GM23248 (cell line): ENCODE measurements at places on chromosomes 4 and X. TPM values are rescaled to one million over a fixed set of nuclear protein-coding genes. Genes with fewer than 3 reads are reported as not detected.

PRDM8 gene
- 4.4 and 7.0 TPM in 2 replicates for total RNA-seq

DNA sequence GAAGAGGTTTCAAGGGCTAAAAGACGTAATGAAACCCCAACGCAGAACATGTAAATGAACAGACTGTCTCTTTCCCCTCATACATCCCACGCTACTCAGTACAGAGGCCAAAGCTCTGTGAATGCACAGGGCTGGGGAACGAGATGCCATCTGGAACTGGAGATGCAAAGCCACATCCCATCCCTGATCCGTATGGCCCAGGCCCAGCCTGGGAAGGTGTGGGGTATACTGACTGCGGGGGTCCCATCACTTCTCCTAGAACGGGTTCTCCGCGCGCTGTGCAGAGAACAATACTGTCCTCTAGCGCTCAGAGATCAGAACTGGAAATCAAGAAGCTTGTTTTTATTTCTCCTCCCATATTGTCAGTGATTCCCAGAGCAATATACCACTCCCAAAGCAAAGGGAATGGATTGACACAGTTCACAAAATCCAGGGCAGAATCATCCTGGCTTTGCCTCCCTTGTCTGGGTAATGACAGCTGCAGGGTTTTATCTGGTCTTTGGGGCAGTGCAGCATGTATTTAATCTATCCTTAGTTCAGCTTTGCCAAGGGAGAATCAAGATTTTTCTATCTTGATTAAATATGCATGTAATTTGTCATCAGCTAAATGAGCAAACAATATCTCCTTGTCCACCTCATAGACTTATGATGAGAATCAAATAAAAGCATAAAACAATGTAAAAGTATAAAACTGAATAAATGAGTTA lies 47.3 kb upstream of the TLR3 start:
- DNase-seq: peak; percentile 56
- no peaks in the 10 kb centered on the region for H3K4me1 ChIP-seq
- no peaks in the 10 kb centered on the region; the same call in 1 of the 2 replicates for H3K27me3 ChIP-seq
- H3K27ac ChIP-seq: no peak overlapping the region
- H3K36me3 ChIP-seq: no peaks in the 10 kb centered on the region

DNA sequence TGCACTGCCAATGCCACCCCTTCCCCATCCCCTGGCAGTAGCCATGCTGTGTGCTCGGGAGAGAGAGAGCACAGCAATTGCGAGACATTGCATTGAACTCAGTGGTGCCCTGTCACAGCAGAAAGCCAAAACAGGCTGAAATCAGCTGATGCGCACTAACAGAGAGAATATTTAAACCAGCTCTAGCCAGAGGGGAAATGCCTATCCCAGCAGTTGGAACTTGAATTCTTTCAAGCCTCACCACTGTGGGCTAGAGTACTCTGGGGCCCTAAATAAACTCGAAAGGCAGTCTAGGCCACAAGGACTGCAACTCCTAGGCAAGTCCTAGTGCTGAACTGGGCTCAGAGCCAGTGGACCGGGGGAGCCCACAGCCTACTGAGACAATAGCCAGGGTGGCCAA lies 17.7 kb upstream of the RP2 start:
- DNase-seq: no peak
- no peak overlapping the region for H3K27ac ChIP-seq
- H3K4me3 ChIP-seq: no peak overlapping the region
- H3K36me3 ChIP-seq: no peaks in the 10 kb centered on the region

RTL3 gene
- total RNA-seq: under 0.01 and 0.11 TPM in 2 replicates

GRCh38 chr4:174218127-174218790 lies 65.2 kb downstream of the FBXO8 start:
- peak; percentile 19 for DNase-seq
- H3K4me3 ChIP-seq: peak overlapping the region; percentile 69
- H3K27me3 ChIP-seq: peaks cover 8% of the 10 kb centered on the region; the same call in 1 of the 2 replicates
- H3K36me3 ChIP-seq: no peaks in the 10 kb centered on the region
- no peak overlapping the region for H3K27ac ChIP-seq

MGARP gene
- total RNA-seq: 2.1 and 2.4 TPM in 2 replicates
